A549 treated with CpdA at 1 μM for 4 hours (cell line): ENCODE measurements at places on chromosomes 4 and X. TPM values are rescaled to one million over a fixed set of nuclear protein-coding genes. Genes with fewer than 3 reads are reported as not detected.

Gene ARAF
- total RNA-seq, result 49.9 to 62.4 TPM (median 56.1 TPM) in 5 replicates

Gene TSPAN7
- total RNA-seq, result 2.4 to 3.5 TPM (median 3.2 TPM) in 5 replicates

Gene ADRA2C
- 5.3 to 11.7 TPM (median 10.4 TPM) in 5 replicates for total RNA-seq

Gene TMPRSS11D
- not detected in 5 replicates for total RNA-seq
